ENCODE measurements at places on chromosomes 3 and 15.

GRCh38 chr3:180275176-180275575 lies 238.4 kb upstream of the PEX5L start:
- peaks cover 8% of the 10 kb centered on the region for H3K36me3 ChIP-seq
- H3K4me1 ChIP-seq = peaks cover 54% of the 10 kb centered on the region
- H3K4me3 ChIP-seq = peak overlapping the region; percentile 6
- DNase-seq = no peak

- peaks cover 14% of the 10 kb centered on the region for H3K36me3 ChIP-seq
- H3K4me3 ChIP-seq = peak overlapping the region; percentile 2
- H3K4me1 ChIP-seq = peaks cover 41% of the 10 kb centered on the region
- no peaks in the 10 kb centered on the region for H3K27me3 ChIP-seq
Observed at GRCh38 chr15:62394079-62394478, 229.0 kb upstream of the C2CD4B start.

DNA sequence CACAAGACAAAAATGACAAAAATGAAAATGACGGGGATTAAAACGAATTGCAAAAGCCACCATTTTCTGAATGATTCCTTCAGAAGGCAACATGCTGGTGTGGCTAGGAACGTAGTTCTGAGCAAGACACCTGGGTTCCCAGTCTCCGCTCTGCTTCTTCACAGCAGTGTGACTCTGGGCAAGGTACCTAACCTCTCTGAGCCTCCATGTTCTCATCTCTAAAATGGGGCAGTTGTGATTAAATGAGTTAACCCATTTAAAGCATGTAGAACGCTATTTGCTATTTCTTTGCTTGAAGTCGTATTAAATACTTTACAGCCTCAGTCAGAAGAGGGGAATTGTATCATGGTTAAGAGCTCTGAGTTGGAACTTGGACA lies 23.6 kb downstream of the BHLHE40 start:
- H3K4me1 ChIP-seq = peaks cover 9% of the 10 kb centered on the region
- H3K27me3 ChIP-seq = no peaks in the 10 kb centered on the region

GRCh38 chr15:94586099-94586498 lies 354.7 kb downstream of the MCTP2 start:
- H3K27ac ChIP-seq = no peak overlapping the region
- H3K4me1 ChIP-seq = no peaks in the 10 kb centered on the region
- H3K27me3 ChIP-seq = peaks cover 1% of the 10 kb centered on the region
- H3K4me3 ChIP-seq = no peak overlapping the region

DNA sequence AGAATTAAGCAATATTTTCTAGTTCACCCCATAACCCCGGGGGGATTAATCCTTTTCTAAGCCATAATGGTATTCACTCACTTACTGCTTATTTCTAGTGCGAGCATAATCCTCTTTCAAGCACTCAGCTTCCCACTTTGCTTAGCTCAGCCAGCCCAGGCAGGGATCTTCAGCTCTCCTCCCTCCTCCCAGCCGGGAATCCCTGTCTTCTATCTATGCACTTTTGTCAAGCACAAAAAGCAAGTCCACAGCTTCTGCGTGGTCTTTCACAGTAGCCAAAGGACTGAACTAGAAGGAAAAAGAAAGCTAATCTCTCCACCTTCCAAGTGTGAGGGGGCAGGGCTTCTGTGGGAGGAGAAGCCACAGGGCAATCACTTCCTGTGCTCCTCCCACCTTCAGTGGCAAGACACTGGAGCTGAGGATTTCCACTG lies 62.8 kb downstream of the PEX5L start:
- no peak for DNase-seq
- H3K27ac ChIP-seq = no peak overlapping the region
- H3K4me1 ChIP-seq = peaks cover 28% of the 10 kb centered on the region
- no peaks in the 10 kb centered on the region for H3K27me3 ChIP-seq
- no peaks in the 10 kb centered on the region for H3K36me3 ChIP-seq
- H3K4me3 ChIP-seq = peak overlapping the region; percentile 45

DNA sequence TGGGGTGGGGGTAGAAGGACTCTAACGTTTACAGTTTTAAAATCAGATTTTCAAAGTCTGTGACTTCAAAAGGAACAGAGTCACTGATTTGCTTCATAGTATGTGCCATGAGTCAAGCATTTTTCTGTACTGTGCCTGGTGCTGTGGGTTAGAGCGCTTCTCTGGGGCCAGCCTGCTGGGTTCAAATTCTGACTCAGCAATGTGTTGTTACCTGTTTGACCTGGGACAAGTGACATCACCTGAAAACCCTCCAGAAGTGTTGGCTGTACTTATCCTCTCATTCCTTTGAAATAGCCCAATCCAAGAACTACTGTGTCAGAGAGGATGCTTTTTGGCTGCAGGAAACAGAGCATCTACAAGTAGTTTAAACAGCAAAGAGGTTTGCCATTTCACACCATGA lies 101.7 kb downstream of the LSM3 start:
- no peak overlapping the region for H3K27ac ChIP-seq
- peaks cover 6% of the 10 kb centered on the region for H3K4me1 ChIP-seq
- H3K4me3 ChIP-seq = no peak overlapping the region
- peak; percentile 10 for DNase-seq
- peaks cover 35% of the 10 kb centered on the region for H3K27me3 ChIP-seq

- H3K27ac ChIP-seq = no peak overlapping the region
- peaks cover 31% of the 10 kb centered on the region for H3K4me1 ChIP-seq
- H3K4me3 ChIP-seq = no peak overlapping the region
- H3K27me3 ChIP-seq = no peaks in the 10 kb centered on the region
Observed at GRCh38 chr3:23270423-23270822, 67.3 kb downstream of the UBE2E2 start.

DNA sequence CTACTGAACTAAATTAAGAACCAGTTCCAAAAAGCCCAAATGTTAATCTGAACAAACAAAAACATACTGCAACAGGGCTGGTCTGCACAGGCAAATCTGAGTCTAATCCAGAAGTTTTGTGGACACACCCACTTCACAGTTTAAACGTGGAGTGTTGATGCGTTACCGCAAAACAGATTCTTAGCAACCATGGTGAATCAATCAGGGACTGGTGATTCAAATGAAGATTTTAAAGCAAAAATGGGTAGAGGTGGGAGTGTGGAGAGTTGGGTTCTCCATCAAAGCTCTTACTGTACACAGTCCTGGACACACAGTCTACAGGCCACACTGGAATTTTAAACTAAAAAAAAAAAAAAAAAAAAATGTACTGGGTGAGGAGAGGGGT lies 5.2 kb downstream of the ANXA2 start:
- peak overlapping the region; percentile 100 for H3K4me3 ChIP-seq
- H3K36me3 ChIP-seq = peaks cover 85% of the 10 kb centered on the region
- peaks cover 57% of the 10 kb centered on the region for H3K27me3 ChIP-seq
- peaks cover 76% of the 10 kb centered on the region for H3K4me1 ChIP-seq
- peak overlapping the region; percentile 99 for H3K27ac ChIP-seq

DNA sequence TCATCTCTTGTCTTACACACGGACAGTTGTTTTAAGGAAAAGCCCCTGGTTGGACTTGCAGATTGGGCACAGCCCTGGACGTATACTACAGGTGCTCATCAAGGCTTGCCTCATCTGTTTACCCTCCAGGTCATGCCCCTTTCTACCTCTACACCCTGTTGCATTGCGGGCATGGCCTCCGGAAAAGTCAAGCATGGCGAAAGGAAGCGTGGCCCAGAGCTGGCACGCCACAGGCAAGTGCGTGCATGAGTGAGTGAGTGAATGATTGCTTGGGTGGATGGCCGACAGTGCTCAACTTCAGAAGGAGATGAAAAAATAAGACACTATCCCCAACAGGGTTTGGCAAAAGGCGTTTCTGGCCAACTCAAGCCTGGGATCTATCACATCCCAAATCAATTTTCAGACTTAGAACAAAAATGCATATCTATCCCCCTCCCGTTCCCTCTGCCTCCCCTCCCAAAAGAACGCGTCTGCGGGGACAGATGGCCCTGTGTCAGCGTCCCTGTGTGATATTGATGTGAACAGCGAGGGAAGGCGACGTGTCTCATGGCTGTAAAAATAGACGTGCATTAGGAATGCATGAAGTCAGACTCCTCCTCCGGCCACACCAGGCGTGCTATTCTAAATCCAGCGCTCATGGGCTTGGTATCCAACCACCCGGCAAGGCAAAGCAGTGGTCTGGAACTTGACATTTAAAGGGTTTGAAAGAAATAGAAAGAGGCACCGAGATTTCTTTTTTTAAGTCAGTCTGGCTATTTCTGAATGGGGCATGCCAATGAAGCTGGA lies 96.0 kb downstream of the RPLP1 start:
- H3K27ac ChIP-seq = no peak overlapping the region
- H3K4me3 ChIP-seq = no peak overlapping the region
- H3K4me1 ChIP-seq = no peaks in the 10 kb centered on the region
- DNase-seq = no peak
- H3K27me3 ChIP-seq = peaks cover 34% of the 10 kb centered on the region
- peaks cover 16% of the 10 kb centered on the region for H3K36me3 ChIP-seq

DNA sequence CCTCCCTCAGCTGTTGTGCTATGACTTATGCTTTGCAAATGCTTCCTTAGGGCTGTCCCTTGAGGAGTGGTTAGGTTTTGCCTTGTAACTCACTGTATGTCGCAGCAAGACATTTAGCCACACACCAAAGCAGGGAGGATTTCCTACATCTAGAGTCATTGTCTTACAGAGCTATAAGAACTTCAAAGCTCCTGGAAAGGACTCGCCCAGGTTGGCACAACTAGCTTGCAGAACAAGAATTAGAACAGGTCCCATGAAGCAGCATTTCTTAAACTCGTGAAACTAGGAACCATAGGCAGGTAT lies 19.4 kb upstream of the ACAP2 start:
- no peak overlapping the region for H3K4me3 ChIP-seq
- H3K36me3 ChIP-seq = no peaks in the 10 kb centered on the region
- no peak overlapping the region for H3K27ac ChIP-seq
- peaks cover 7% of the 10 kb centered on the region for H3K27me3 ChIP-seq

DNA sequence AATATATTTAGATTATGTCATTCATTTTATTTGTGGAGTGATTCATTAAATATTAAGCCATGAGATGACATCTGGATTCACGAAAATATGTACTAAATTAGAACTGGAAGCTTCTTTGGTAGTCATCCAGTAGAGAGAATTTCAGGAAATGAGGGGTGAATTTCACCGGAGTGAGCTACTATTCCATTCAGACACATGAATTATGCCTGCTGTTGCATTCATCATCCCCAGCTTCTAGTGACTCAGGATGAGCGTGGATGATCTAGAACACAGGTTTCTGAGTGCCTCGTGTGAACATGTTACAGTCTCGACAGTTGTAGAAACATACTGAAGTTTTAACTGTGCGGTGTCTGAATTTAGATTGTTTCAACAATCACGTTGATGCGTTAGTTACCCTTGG lies 42.9 kb upstream of the GABRG3 start:
- H3K27ac ChIP-seq = no peak overlapping the region
- H3K27me3 ChIP-seq = no peaks in the 10 kb centered on the region
- H3K4me1 ChIP-seq = no peaks in the 10 kb centered on the region
- H3K36me3 ChIP-seq = no peaks in the 10 kb centered on the region

DNA sequence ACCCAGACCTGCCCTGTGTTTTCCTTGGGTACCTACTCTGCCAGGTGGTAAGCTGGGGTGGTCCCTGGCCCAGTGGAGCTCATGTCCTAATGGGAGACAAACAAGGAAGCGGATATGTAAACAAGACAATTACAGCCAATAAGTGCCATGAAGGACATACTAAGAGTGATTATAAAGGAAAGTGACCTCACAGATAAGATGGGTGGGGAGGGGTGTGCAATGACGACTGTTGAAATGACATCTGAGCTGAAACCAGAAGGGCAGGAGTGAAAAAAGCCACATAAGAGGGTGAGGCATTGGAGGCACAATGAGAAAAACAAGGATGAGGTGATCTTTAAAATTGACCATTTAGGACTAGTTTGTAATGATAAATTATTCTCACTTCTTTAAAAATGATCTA lies 336.2 kb upstream of the IL12A start:
- peaks cover 14% of the 10 kb centered on the region for H3K4me1 ChIP-seq
- H3K36me3 ChIP-seq = no peaks in the 10 kb centered on the region
- H3K4me3 ChIP-seq = no peak overlapping the region
- no peak overlapping the region for H3K27ac ChIP-seq
- no peaks in the 10 kb centered on the region for H3K27me3 ChIP-seq

- H3K4me3 ChIP-seq = no peak overlapping the region
- no peak for DNase-seq
- H3K27ac ChIP-seq = no peak overlapping the region
- H3K36me3 ChIP-seq = no peaks in the 10 kb centered on the region
- no peaks in the 10 kb centered on the region for H3K4me1 ChIP-seq
- no peaks in the 10 kb centered on the region for H3K27me3 ChIP-seq
Observed at GRCh38 chr15:97687654-97688053, 272.8 kb upstream of the ARRDC4 start.

DNA sequence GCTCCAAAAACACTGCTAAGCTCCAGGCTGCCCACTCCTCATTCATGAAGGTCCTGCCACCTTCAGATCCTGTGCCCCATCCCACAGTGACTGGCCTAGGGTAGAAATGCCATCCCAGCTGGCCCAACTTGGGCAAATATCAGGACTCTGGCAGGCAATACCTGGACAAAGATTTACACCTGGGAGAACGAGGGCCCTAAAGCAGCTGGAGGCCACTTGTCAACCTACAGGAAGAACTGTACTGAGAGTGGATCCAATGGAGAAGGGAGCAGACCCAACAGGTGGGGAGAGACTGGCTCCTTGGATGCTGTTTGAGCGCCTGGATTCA lies 57.1 kb upstream of the GATA2 start:
- H3K4me1 ChIP-seq = peaks cover 57% of the 10 kb centered on the region
- H3K4me3 ChIP-seq = no peak overlapping the region
- peak overlapping the region; percentile 84 for H3K27ac ChIP-seq
- H3K27me3 ChIP-seq = no peaks in the 10 kb centered on the region

DNA sequence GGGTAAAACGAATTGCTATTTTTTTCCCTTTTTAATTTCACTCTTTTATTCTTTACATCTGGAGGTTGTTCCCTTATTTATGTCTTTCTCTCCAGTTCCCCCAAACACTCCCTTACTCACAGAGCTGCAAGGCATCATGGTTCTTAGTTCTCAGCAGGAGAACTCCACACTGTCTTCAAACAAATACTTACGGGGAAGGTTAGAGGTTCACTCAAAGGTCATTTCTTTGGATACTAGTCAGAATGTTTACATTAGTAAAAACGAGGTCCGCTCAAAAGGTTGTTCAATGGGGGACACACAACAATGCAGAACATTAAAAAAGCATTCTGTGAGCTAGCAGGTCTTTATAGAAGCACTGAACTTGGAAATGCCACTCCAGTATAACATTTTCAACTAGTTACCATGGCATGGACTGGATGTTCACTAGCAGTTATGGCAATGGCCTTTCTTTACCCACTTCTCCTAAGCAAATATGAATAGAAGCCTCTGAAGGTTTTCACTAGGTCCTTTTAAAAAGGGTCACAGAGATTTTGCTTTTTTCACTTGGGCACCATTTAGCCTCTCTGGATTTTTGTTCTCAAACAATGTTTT lies 201.7 kb downstream of the MEIS2 start:
- H3K4me1 ChIP-seq = 0 out of 2 replicates have a peak, but pooled peaks cover 6% of the 10 kb centered on the region
- H3K36me3 ChIP-seq = peaks cover 8% of the 10 kb centered on the region
- H3K27me3 ChIP-seq = no peaks in the 10 kb centered on the region
- no peak for DNase-seq
- H3K4me3 ChIP-seq = no peak overlapping the region

- H3K4me1 ChIP-seq = peaks cover 26% of the 10 kb centered on the region
- no peak for DNase-seq
- no peak overlapping the region for H3K4me3 ChIP-seq
- H3K27ac ChIP-seq = no peak overlapping the region
- no peaks in the 10 kb centered on the region for H3K27me3 ChIP-seq
- peaks cover 14% of the 10 kb centered on the region for H3K36me3 ChIP-seq
Observed at GRCh38 chr3:138219255-138219654, 32.2 kb downstream of the ARMC8 start.
